HT1080 (cell line): ENCODE measurements at places on chromosomes 5 and 9. TPM values are rescaled to one million over a fixed set of nuclear protein-coding genes. Genes with fewer than 3 reads are reported as not detected.

DNA sequence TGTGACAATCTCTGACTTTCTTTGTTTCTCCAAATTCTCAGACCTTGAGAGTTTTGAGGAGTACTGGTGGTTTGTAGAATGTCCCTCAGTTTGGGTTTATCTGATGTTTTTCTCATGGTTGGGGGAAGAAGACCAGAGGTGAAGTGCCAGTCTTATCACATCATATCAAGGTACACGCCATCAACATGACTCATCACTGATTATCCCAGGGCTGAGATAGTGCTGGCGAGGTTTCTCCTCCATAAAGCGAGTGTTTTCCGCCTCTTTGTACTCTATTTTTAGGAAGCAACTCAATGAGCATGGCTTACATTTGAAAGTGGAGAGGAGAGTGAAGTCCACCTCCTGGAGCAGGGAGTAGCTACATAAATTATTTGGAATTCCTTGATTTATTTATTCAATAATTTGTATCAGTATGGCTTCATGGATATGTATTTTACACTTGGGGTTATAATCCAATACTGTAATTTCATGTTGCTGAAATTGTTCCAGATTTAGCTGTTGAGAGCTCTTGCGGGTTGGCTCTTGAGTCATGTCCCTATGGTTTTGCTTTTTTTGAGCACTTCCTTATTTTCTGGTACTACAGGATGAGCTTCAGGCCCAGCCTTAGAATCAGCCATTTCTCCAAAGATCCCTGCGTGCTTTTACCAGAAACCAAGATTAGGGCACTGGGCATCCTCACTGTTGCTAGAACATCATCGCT lies 23.9 kb downstream of the DCANP1 start:
- no peak for DNase-seq

GRCh38 chr5:1652873-1653697 lies 129.3 kb upstream of the LPCAT1 start:
- DNase-seq, result no peak

DNA sequence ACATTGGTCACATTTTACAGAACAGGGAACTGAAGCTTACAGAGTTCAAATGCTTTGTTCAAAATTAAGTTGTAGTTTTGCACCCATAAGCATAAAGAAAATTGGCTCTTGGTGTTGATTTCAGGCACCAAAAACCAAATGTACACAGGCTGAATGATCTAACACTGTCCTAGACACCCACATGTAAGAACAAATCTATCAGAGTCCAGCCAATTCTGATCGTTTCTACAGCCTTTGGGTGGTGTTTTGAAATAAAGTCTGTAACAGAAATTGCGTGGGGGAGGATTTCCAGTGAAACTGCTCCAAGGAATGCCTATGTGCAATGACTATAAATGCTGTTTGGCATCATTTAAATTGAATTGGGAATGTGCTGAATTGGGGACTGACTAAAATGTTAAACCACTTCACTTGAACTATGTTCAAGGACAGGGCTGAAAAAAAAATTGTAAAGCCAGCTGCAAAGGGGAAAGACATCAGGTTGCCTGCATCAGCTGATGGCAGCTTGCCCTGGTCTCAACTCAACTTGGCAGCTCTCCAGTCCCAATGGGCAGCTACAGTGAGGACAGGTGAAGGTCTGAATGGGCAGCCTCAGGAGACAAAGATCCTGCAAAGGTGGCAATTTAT lies 92.2 kb upstream of the TRPC7 start:
- DNase-seq, result no peak

DNA sequence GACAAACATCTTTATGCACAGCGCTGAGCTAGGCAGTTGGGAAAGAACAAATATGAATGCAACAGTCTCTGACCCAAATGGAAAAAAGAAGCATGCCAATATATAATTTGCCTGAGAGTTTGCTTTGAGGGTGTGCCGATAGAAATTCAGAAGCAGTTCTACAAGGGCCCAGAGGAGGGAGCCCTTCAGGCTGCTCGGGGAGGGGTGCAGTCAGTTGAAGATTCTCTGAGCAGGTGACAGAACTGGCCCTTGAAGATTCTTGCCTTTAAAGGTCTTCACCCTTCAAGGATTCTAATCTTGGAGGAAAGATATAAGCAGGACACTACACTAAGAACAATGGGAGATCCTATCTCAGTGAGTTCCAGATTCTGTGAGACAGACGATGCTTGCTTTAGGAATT lies 3.7 kb upstream of the PAPPA start:
- DNase-seq, result peak; percentile 25

GRCh38 chr5:123035918-123036390 lies 571 bp downstream of the PPIC start:
- DNase-seq, result peak; percentile 47

- no peak for DNase-seq
These were observed 747.2 kb upstream of the CHD1 start for GRCh38 chr5:99675974-99676373.

DNA sequence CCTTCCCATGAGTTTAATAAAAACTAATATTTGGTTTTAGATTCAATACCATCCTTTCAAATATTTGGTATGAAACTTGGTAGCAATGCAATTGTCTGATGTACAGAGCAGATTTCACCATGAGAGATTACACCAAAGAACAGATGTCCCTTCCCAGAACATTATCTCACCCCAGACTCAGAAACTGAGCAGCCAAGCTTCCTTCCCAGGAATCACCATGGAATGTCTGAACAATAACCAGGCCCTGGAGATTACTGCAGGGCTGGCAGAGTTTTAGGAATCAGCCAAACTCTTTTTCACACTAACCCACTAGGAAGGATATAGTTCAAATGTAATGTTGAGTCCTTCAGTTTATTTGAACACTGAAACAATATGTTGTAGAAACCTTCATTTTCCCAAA lies 23.9 kb downstream of the CLTA start:
- DNase-seq, result no peak

GRCh38 chr5:100904259-100904861 lies 1.3 kb upstream of the ST8SIA4 start:
- no peak for DNase-seq

DNA sequence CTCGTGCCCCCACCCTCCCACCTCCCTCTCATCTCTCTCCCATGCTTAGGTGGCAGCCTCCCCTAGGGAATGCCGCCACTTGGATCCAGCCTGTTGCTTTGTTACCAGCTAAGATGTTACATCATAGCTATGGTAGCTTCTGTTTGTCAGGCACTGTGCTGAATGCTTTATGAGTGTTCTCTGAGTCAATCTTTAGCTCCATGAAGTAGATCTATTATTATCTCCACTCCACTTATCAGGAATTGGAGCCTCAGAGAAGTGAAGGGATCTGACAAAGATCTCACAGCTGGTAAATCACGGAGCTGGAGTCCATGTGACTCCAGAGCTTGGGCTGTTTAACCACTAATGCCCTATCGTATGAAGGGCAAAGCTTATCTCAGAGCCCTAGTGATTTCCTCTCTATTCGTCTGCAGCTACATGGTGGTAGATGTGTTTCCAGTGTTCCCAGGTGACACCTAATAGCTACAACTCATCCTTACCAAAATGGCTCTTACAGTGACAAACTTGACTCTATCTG lies 54.1 kb downstream of the GARNL3 start:
- peak; percentile 71 for DNase-seq

DNA sequence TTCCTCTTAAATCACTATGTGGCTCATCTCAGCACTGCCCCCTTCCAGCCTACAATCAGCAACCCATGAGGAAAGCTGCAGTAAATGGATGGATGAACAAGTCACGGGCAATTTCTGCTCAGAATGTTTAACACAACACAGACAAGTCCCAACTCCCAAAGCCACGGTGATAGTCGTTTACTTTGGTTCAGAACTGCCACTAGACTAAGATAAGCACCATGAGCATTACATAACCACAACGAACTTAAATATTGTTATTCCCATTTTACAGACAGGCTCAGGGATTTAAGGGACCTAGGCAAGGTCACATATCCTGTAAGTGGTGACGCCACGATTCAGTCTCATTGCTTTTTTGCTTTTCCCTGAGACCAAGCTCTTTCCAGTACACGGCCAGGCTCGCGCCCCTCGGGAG lies 2.0 kb upstream of the SMIM27 start:
- DNase-seq, result peak; percentile 26

GRCh38 chr9:69718218-69718617 lies 41.6 kb downstream of the PTAR1 start:
- DNase-seq, result no peak

DNA sequence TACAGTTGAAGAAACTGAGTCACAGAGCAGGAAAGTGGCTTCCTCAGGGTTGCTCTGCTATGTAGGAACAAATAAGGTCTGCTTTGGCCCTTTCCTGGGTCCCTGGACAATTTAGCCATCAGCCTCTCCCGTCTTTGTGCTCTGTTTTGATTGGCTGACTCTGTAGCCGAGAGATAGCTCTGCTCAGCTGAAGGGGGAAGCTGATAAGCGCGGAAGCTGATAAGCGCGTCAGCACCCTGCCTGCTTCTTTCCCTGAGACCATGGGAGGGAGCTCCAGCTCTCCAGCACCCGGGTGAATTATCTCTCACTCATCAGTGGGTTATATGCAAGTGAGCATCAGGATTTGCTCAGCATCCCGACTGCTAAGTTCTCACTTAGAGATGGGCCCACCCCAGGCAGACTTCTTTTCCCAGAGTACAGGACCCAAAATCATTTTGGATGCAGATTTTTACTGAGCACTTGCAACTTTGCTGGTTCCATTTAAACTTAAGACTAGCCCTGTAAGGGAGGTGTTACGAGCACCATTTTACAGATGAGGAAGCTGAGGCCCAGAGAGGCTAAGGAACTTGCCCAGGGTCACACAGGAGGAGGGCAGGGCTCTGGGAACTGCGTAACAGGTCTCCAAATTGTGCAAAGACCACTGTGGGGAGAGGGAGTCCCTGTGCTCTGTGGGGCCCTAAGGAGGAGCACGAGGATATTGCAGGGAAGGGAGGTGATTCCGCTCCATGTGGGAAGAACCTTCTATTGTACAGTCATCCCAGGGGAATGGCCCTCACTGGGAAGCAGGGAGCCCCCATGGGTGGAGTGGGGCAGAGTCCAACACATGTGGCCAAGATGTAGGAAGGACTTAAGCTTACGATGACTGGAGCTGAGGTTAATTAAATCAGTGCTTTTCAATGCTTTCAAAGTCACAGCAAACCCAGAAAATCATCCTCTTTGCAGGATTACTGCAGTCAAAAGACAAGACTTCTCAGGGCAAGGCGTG lies 83.7 kb upstream of the ORM1 start:
- DNase-seq, result no peak

DNA sequence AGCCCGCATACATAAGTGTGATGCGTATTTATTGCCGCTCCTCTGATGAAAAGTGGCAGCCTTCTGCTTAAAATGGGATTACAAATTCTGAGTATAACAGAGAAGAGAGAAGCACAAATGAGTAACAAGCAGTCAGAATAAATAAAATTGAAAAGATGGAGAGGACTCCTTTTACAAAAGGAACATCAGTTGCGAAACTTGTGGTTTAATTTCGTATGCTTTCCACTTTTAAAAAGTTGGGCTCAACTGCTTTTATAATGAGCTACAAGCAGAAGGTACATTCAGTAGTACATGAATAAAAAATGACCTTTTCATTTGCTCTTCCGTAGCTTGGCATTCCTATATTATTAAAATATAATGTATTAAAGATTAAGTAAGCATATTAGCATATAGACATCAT lies 320.0 kb downstream of the FBXL17 start:
- no peak for DNase-seq

DNA sequence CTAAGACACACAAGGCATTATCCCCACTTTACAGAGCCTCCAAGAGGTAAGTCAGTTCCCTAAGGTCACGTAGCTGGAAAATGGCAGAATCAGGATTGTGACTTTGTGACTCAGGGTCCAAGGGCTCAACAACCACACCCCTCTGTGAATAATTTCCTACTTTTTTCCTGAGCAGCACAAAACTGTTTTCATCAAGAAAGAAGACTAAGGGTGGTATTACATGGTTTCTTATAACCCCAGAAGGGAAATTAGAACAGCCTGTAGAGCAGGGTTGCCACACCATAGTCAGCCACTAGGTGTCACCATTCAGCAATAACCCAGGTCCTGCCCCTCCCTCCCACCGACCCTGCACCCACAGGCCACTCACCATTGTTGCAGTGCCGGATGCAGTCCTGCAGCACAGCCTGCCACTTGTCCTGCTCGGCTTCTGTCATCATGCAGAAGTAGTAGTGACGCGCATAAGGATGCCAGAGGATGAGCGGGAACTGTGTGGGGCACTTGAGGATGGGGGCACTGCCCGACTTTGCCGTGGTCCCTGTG lies 72.1 kb downstream of the LRSAM1 start:
- DNase-seq, result peak; percentile 77

GRCh38 chr9:124220946-124221451 lies 36.8 kb upstream of the NEK6 start:
- DNase-seq, result peak; percentile 46

- DNase-seq, result peak; percentile 44
These were observed 55.5 kb downstream of the FAM81B start for GRCh38 chr5:95446560-95447221.

DNA sequence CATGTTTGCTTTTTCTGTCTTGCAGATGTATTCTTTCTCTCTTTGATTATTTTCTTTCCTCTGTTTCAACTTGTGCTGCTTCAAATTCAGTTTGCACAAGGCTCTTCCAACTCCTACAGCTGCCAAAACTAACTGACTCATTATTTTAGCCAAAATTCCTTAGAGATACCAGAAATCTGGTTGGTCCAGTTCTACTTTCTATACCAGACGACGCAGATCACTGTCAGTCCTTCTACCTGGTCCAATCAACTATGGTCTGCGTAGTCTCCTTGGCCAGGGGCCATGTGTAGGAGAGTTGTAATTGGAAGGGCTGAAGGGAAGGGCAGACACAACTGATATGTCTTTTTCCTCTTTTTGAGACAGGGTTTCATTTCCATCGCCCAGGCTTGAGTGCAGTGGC lies 51.9 kb upstream of the JAK2 start:
- no peak for DNase-seq

DNA sequence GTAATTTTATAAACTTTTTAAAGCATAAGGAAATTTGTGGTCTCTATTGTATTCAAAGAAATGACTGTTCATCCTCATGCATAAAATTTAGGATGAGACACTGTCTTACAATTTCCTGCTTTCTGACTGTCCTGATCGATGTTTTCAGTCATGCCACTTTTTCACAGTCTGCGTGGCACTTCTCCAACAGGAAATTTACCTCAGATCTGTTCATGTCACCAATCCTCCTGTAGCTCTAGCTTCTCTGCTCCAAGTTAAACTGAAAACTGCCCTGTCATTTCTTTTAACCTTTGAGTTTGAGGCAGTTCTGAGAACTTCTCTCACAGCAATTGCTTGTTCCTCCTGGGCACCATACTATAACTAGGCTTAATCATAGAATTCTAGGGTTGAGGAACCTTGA lies 455.1 kb downstream of the EFNA5 start:
- peak; percentile 79 for DNase-seq

Gene STKLD1
- total RNA-seq, result not detected in 2 replicates

Gene PCDHB3
- total RNA-seq, result 0.03 TPM in 1 of 2 replicates, not detected in the other

Gene EXOC3
- total RNA-seq, result 71.6 and 77.6 TPM in 2 replicates

Gene PLAC8L1
- not detected in 2 replicates for total RNA-seq

Gene CCNO
- total RNA-seq, result 1.9 and 3.2 TPM in 2 replicates

Gene TMC1
- not detected in 2 replicates for total RNA-seq

Gene IL17B
- total RNA-seq, result not detected in 2 replicates

Gene SERINC5
- total RNA-seq, result 1.9 and 4.4 TPM in 2 replicates

Gene RASEF
- 0.14 and 0.73 TPM in 2 replicates for total RNA-seq

Gene SPRY4
- 16.9 and 27.9 TPM in 2 replicates for total RNA-seq

Gene ADAMTSL2
- not detected in 2 replicates for total RNA-seq

Gene LECT2
- total RNA-seq, result not detected in 2 replicates
